ENCODE measurements at places on chromosomes 4 and X.

DNA sequence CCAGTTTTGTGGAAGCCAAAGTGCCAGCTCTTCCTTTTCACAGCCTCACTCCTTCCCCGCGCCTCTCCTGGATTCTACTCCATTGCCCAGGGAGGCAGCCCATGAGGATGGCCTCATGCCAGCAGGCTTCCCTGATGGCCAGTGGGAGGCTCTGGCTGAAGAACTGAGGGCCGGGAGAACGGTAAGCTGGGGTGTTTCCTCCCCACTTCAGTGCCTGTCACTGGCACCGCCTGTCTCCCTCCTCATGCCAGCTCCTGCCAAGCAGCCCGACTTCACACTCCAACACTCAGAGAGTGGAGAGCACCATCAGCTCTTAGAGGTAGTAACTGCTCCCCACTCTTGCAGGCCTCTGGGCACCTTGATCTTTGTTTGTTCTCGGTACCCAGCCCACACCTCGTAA is 46.9 kb upstream of the STIM2 start:
- DNase-seq = no peak

GRCh38 chr4:94305466-94306225 is 37.0 kb downstream of the HPGDS start:
- DNase-seq = peak; percentile 46

GRCh38 chrX:13937370-13938050 is 92.2 kb downstream of the GEMIN8 start:
- DNase-seq = peak; percentile 2

GRCh38 chr4:102713096-102713495 is 47.7 kb downstream of the MANBA start:
- DNase-seq = no peak

DNA sequence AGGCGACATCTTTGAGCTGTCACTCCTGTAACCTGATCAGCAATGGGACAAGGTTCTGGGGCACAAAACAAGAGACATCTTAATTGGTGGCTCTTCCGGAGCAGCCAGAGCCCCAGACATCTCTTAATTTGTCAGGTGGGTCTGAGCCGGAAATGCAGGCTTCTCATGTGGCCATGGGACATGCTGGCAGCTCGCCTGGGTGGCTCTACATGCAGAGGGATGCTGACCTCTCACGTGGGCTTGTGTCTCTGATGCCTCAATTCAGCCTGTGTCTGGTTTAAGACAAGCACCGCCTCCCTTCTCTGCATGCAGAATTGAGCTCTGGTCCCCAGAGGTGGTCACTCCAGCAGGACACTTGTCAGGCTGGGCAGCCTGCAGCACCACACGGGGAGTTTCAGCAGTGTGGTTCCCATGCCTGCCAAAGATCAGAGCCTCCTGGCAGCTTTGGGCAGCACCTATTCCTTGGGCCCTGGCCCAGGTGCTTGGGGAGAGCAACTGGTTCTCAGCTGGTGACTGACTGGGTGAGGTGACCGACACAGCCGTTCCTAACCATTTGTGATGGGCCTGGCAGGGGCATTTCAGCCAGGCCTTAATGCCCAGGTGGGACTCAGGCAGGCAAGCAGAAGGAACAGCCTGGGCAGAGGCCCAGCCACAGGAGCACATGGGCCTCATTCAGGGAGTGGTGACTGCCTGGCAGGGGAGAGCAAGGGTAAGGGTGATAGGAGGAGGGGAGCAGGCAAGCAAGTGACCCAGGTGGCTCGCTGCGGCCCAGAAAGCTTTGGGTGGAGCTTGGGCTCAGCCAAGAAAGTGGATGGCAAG is 53.4 kb downstream of the HMX1 start:
- DNase-seq = no peak

GRCh38 chr4:123564758-123565346 is 168.3 kb downstream of the SPRY1 start:
- peak; percentile 98 for DNase-seq

- DNase-seq = no peak
Measured at GRCh38 chrX:19283597-19284339, 60.0 kb upstream of the PDHA1 start.

DNA sequence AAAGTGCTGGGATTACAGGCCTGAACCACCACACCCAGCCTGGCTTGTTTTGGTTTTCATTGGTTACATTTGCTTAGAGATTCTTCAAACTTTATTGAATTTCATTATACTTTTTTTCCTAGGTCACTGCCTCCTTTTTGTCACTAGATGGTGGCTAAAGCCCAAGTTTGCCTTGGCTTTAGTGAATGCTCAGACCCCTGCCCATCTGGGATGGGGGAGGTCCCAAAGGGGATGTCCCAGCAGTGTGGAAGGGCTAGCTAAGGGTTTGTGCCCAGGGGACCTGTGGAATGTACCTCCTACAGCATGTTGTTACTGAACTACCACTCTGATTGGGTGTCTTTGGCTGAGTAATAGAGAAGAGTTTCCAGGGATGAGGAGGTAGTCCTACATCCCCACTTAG is 58.4 kb downstream of the CEP135 start:
- no peak for DNase-seq

DNA sequence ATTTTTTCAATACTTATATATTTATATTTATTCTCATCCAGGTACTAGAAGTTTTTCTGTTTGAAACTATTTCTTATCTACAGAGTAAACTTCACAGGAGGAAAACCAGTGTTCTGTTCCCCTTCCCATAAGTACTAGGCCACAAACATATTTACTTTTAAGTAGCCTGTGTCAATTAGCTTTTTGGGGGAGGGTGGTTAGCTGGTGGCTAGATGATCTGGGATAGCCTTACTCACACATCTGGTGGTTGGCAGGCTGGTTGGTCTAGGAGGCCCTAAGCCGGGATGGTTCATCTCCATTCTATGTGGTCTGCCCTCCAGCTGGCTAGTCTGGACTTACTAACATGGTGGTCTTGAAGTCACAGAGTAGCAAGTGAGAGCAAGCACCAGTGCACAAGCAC is 6.2 kb downstream of the JADE3 start:
- no peak for DNase-seq

DNA sequence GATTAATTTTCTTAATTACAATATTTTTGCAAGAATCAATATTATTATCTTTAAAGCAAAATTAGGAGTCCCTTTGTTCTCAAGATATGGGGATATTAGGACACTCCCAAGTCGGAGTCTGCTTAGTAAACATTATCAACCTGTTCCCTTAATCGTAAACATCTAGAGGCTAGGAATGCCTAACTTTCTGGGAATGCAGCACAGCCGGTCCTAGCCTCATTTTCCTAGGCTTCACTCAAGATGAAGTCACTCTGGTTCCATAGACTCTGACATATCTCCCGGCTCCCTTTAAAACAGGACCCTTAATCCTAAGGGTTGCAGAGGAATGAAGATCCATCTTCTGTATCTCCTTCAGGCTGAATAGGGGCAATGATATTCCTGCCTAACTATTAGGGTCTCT is 367.6 kb downstream of the GPM6A start:
- DNase-seq = no peak

DNA sequence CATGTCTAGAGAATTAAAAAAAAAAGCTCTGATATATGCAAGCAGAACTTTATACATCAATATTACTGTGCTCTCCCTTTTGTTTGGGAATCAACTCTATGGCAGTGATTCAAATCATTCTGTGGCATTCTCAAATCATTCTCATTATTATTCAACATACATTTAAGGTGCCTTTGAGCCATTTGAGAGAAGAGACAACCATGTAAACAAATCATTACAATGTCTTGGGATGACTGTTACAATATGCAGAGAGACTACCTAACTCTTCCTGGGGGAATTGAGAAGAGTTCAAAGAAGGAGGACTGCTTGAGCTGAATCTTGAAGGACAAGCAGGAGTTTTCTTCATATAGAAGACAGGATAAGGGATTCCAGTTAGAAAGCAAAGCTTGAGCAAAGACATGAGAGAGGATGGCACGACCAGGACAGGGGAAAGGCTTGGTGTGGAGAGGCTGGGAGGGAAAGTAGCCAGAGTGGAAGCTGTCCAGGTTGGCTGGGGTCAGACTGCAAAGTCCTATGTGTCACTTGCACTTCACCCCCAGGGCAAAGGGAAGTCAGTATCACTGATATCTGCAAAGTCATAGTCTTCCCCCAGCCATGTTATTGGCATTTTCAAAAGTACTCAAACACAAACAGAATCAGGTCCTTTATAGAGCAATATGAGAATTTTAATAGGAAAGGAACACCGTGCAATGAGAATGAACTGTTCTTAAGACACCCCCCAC is 9.0 kb downstream of the SEC24D start:
- DNase-seq = no peak

GRCh38 chr4:176406736-176407135 is 87.0 kb downstream of the SPCS3 start:
- DNase-seq = no peak

GRCh38 chr4:149715822-149716585 is 99.6 kb downstream of the IQCM start:
- DNase-seq = no peak

- DNase-seq = no peak
Measured at GRCh38 chr4:139810710-139811109, 145.1 kb downstream of the MGST2 start.

GRCh38 chrX:68910731-68911428 is 82.1 kb downstream of the EFNB1 start:
- no peak for DNase-seq

DNA sequence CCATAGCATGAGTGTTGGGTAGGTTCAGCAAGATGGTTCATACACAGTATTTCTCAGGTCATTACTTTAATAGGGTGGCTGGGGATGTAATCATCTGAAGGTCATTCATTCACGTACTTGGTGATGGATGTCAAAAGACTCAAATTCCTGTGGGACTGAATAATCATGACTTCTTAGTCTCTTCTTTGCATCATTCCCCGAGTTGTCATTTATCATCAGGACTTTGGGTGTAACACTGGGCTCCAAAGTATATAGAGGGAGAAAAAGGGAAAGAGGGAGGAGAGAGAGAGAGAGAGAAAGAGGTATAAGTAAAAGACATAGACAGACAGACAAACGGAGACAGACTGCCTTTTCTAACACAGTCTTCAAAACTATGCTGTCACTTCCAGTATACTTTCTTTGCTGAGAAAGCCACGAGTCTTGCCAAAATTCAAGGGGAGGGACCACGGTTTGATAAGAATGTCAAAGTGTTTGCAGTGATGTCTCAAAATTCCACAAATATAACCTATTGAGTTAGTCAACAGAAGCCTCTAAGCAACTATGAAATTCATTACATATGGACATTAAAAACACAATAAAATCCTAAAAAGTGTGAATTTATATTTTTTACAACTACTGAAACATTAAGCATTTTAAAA is 55.9 kb downstream of the UGT2A3 start:
- DNase-seq = no peak

DNA sequence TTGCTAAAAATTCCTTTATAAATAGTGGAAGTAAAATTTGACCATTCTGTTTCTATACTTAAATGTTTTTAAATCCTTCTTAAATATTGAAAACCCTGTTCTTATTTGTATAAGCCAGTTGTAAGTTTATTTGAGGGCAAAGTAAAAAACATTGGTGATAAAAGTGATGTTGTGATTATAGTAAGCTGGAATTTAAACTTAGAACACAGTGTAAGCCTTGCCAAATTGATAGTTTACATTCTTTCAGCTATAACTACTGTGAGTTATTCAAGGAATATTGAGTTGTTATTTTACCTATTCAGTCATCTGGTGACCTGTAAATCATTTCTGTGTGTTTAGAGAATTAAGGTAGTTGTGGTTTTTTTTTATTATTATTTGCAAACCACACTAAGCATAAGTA is 9.6 kb downstream of the YY2 start:
- no peak for DNase-seq

DNA sequence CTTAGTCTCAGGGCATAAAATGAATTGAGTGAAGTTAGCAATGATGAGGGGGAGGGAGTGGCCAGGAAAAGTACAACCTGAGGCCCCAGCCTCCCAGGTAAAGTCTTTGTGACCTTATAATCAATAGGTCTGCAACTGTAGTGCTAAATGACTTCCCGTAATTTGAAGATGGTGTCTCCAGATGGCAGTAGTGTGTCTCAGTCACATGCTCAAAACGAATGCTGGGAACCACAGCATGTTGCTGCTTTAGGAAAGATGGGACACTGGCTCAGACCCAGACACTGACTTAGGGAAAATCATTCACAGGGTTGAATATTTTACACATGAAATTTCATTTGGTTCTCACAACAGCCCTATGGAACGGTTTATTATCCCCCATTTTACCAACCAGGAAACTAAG is 10.3 kb downstream of the SRPX2 start:
- peak; percentile 38 for DNase-seq

GRCh38 chrX:33053001-33053400 is 158.3 kb downstream of the DMD start:
- no peak for DNase-seq

GRCh38 chr4:130361616-130362015 is 1265.7 kb downstream of the C4orf33 start:
- DNase-seq = no peak

DNA sequence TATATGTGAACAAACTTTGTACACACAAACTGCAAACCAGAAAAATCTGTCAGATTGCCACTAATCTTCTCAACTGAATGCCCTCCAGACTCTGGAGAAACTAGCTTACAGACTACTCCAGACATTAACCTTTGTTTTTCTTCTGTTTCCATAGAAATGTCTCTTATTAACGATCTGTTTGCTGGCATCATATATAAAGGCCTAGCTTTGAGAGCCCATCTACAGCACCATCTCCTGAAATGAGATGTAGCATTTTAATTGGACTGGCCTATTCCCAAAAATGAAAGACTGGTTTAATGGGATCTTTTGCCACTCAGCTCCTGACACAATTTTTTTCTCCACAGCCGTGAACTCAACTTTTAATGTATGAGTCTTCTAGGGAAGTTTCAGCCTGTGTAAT is 266.0 kb upstream of the IL1RAPL1 start:
- DNase-seq = no peak

DNA sequence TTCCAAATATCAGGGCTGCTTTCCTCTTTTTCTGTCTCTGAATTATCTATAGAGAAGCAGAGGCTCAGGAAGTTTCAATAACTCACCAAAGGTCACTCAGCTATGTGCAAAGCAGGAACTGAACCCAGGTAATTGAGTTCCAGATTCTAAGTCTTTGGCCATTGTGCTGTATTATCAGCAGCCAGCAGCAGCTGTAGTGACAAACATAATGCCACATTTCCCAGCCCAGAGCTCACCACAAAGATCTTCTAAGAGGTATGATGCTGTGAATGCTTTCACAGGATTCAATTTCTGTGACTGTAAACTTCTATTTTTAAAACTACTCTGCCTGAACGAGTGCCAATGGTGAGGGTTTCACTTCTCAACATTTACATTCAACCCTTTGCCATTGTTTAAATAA is 56.4 kb downstream of the SPOCK3 start:
- DNase-seq = no peak

GRCh38 chr4:135338181-135338580 is 1136.6 kb upstream of the PABPC4L start:
- no peak for DNase-seq

GRCh38 chr4:118884716-118885115 is 3.9 kb upstream of the SYNPO2 start:
- no peak for DNase-seq

- no peak for DNase-seq
Measured at GRCh38 chr4:10054571-10055041, 33.3 kb upstream of the SLC2A9 start.

GRCh38 chrX:136185401-136186022 is 38.2 kb downstream of the FHL1 start:
- DNase-seq = no peak

Data from hematopoietic multipotent progenitor cell treated with erythropoietin and hydrocortisone succinate and interleukin-3 and kit ligand, for 6 days (in vitro differentiated cells).